ENCODE measurements at places on chromosomes 4 and X.

DNA sequence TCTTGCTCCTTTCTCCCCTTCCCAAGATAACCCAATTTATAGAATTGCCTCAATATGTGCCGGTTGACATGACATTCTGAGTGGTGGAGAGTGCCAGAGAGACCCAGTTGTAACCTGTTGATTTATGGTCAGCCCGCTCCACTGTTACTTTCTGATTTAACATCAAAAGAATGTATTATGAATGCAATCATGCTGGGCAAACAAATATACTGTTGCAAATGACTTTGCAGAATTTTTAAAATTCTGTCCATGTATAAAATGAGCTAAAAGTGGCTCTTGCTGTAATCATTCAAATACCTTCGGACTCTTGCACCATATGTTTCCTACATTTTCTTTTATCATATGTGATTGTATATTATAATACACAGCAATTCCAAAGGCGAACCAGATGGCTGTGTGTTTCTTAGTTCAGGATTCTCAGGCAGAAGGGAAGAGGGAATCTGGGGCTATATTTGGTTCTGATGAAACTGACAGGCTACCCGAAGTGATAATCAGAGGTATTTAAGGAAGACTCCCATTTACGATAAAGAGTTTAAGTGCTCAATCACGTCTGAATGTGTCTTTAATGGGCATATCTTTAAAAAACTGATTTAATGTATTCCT lies 131.7 kb downstream of the CLCN4 start:
- no peak for DNase-seq

DNA sequence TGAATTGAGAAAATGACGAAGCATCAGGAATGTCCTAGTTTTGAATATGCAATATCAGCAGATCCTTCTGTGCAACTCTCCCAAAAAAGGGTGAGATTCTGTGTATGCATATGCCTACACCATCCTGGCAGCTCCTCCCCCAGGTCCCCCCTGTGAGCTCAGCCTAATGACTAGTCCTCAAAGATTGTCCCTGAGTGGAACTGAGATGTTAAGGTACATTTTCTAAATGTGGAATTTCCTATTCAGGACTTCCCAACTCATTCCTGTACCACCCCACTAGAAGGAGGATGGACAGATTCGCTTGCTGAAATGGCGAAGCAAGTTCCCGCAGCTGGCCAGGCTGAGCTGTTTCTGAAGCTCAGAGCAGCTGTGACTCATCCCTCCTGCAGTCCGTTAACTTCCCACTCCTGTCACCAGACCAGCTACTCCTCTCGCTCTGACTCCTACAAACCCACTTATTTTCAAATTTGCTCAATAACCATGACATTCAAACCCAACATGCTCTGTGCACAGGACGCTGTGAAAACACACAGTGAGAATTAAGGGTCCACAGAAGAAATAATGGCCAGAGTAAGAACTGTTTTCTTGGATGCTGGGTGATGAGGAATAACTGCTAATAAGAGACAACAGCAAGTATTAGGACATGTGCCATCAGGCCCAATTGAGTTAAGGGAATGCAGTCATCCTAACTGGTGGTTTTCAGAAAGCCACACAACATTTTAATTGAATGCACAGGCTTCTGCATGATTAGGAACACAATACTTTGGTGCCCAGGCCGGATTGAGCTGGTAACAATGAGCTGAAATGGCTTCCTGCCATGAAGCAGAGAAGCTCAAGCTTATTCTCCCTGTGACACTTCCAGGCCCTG lies 40.0 kb upstream of the IRF2 start:
- peak; percentile 91 for DNase-seq

DNA sequence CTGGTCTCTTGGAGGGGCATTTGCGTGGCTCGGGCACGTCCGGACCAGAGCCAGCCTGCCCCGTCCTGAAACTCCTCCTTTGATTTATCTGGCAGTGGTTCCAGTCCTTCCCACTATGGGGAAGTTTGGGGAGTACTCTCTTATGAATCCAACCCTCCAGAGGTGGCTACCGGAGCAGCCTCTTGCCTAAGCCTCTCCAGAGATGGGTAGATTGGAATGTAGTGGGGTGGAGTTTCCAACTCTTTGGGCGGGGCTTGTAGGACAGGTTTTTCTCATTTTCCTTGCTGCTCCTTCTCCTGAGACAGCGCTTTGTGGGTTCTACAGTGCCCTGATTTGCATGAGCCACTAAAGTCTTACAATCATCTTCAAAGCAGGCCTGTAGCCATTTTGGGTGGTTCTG lies 60.1 kb upstream of the XAGE1B start:
- no peak for DNase-seq

- DNase-seq, result no peak
These were observed 38.3 kb upstream of the MAPK10 start for GRCh38 chr4:86398187-86398586.

- no peak for DNase-seq
These were observed 54.4 kb upstream of the ANKRD17 start for GRCh38 chr4:73312967-73313366.

- no peak for DNase-seq
These were observed 17.9 kb downstream of the NALF2 start for GRCh38 chrX:69522052-69522451.

DNA sequence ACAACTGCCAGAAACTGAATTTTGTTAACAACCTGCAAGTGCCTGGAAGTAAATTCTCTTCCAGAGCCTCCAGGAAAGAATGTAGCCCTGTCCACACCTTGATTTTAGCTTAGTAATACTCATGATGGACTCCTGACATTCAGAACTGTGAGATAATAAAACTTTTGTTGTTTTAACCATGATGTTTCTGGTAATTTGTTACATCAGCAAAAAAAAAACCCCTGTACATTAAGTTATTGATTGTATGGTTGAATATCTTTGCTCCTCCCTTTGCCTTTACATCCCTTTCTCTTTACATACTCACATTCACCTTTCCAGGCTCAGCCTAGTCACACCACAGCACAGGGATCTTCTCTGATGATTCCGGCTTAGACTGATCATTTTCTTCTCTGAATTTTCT lies 881.8 kb upstream of the GRID2 start:
- no peak for DNase-seq

GRCh38 chrX:48721916-48722315 lies 25.4 kb downstream of the SUV39H1 start:
- DNase-seq, result no peak

DNA sequence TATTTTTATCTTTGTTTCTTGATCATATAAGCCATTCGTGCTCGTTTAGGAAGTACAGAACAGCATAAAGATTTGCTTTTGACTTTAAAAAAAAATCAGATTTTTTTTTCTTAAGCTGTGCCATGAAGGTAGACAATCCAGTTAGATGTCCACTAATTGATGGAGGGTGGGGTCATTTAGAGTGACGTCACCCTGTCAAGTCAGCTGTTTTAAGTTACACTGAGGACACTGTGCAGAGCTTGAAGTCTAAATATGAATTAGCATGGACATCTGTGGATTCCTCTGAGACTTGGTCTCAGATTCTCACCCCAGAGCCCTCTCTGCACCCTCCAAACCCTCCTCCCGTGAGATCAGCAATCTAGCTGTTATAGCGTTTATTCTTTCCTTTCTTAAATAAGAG lies 63.9 kb downstream of the ENPP6 start:
- no peak for DNase-seq

DNA sequence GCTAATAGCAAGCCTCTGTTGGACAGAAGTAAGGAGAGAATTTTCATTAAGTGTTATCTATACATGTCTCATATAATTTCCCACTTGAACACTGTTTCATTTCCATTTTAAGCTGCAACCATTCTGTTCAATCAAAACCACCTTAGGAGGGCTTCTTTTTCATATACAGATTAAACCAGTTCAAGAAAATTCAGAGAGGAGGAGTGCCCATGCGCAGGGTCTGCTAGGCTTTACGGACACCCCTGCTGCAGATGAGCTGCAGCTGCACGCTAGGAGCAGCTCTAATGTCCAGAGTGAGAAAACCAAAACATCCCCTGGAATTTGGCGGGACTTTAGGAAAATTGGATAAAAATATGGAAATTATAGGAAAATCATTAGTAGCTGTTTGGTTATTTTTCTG lies 541.0 kb downstream of the SPRY1 start:
- DNase-seq, result no peak

GRCh38 chrX:109914114-109914849 lies 88.6 kb upstream of the TMEM164 start:
- DNase-seq, result no peak

- DNase-seq, result no peak
These were observed 495.9 kb upstream of the FAM241A start for GRCh38 chr4:111649308-111649707.

- peak; percentile 73 for DNase-seq
These were observed 119.2 kb downstream of the IRF2 start for GRCh38 chr4:184355111-184355604.

DNA sequence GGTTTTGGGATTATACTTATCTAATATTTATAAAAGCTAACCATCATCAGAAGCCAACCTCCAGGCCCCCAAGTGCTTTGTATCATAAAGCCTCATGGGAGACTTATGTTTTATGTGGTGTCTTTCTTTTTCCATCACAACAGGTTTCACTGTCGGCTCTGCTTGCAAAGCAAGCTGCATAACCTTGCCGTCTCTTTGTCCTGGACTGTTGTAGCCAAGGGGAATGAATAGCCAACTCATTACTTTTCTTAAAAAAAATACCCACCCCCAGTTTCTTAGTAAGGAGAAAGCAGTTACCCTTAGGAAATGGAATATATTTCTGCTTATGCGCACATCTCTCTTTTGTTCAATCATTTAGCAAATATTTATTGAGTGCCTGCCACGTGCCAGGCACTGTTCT lies 40.7 kb downstream of the FAM184B start:
- DNase-seq, result no peak

DNA sequence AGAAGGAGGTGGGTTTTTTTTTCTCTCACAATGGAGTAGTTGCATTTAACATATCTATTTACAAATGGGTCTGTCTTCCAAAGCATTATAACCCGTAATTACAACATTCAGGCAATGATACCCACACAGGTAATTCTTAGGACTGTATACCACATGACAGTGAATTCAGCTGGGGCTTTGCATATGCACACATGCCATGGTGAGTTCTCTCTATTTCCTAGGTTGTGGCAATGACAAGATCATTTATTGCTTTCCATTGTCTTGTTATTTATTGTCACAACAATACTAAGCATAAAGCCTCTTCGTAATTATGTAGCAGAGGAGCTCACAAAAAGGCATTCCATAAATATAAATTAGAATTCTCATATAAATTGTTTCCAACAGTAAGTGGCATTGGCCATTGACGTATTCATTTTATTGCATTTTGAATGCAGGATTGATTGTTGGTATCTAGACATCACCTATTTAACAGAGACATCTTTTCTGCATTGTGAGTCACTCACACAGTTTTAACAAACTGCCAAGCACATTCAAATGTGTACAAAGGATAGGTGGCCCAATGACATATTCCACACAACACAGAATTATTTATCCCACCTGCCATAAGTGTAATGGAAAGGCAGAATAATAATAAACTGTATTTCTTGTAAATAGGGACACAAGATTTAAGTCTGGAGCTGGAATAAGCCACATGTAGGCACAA lies 390.7 kb upstream of the GALNT7 start:
- no peak for DNase-seq

Measured in GM03348 (cell line).